Cardiac septum (tissue), 1 donor: ENCODE measurements at places on chromosomes 2 and 18. TPM values are rescaled to one million over a fixed set of nuclear protein-coding genes. Genes with fewer than 3 reads are reported as not detected.

DNA sequence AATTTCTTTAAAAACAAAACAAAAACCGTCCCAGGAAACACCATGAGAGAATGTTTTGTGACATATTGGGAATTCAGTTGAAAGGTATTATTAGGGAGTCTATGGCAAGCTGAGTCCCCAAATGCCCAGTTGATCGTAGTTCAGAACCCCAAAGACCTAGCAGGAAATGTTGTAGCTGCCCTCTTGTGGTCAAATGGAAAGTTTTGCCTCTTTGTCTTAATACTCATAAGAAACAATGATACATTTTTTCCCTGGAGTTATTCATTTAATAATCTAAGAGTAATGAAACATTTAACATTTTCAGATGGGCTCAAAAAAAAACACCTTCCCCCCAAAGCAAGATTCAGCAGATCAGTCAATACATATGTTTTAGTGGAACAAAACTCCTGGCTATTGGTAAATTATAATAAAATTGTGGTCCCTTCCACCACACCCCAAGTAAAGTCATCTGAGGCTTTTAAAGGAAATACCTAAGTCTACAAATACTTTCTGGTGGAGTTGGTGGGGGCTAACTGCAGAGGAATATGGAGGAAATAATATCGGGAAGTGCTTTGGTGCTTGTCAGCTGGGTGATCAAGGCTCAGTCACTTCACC, 37.8 kb upstream of the EFEMP1 start:
- no peak for DNase-seq

GRCh38 chr2:22981785-22982184, 403.2 kb upstream of the KLHL29 start:
- DNase-seq, result no peak

GRCh38 chr2:131152074-131152473, 46.9 kb downstream of the PLEKHB2 start:
- DNase-seq, result no peak

RNF125 gene
- 1.5 TPM for total RNA-seq

CCDC148 gene
- 0.30 TPM for total RNA-seq

ARL6IP6 gene
- 6.4 TPM for total RNA-seq
